ENCODE measurements at places on chromosomes 5 and 9. TPM values are rescaled to one million over a fixed set of nuclear protein-coding genes. Genes with fewer than 3 reads are reported as not detected.

Gene HNRNPAB
- 82.5 TPM for total RNA-seq

Gene IFNA2
- total RNA-seq = not detected

Gene ZNF483
- 1.6 TPM for total RNA-seq

Gene CCL21
- not detected for total RNA-seq

Gene OR13D1
- not detected for total RNA-seq

Gene TMEM232
- total RNA-seq = 1.5 TPM

Gene TEX48
- not detected for total RNA-seq

Gene CER1
- total RNA-seq = not detected

Gene PLAA
- 56.2 TPM for total RNA-seq

Gene KIAA0825
- 2.0 TPM for total RNA-seq

Gene HTR1A
- total RNA-seq = not detected

Gene SLC25A2
- 0.15 TPM for total RNA-seq

Gene ECM2
- total RNA-seq = 0.32 TPM

Gene PANK3
- total RNA-seq = 45.1 TPM

Gene SLC25A48
- total RNA-seq = not detected

Gene TAS2R1
- total RNA-seq = not detected

Gene TMEM245
- 56.4 TPM for total RNA-seq

Gene CA9
- 0.15 TPM for total RNA-seq

Gene IRX2
- total RNA-seq = not detected

Gene IRX1
- total RNA-seq = under 0.01 TPM

Gene SLCO6A1
- not detected for total RNA-seq

Gene NIM1K
- total RNA-seq = not detected

Gene ZNF618
- total RNA-seq = 10.7 TPM

Gene FCN2
- total RNA-seq = not detected

Gene CMYA5
- not detected for total RNA-seq

Gene PCDHGB1
- total RNA-seq = under 0.01 TPM

Gene TSSK1B
- total RNA-seq = not detected

Gene PCDHB14
- total RNA-seq = 0.61 TPM

Gene CDX1
- not detected for total RNA-seq

Gene LCN1
- not detected for total RNA-seq

Gene SPATA6L
- total RNA-seq = 0.61 TPM

Gene TRIP13
- total RNA-seq = 42.6 TPM

Gene INSL4
- not detected for total RNA-seq

Gene NUTM2F
- total RNA-seq = not detected

Gene NPR3
- total RNA-seq = 2.3 TPM

Gene TMEM8B
- total RNA-seq = under 0.01 TPM

Gene FAM81B
- not detected for total RNA-seq

Gene PRDM9
- total RNA-seq = not detected

Gene REEP2
- total RNA-seq = 1.4 TPM

Gene PCDHGB7
- total RNA-seq = 2.9 TPM

Gene IFNA13
- not detected for total RNA-seq

Gene GMCL2
- total RNA-seq = not detected

Gene FBLL1
- total RNA-seq = 0.30 TPM

Gene S1PR3
- total RNA-seq = 1.8 TPM

Gene STK32A
- not detected for total RNA-seq

Gene NTMT1
- 33.4 TPM for total RNA-seq

Gene PIP5KL1
- 0.91 TPM for total RNA-seq

Gene EDIL3
- 47.0 TPM for total RNA-seq

Gene TLE1
- 31.6 TPM for total RNA-seq

Gene CMBL
- total RNA-seq = 4.7 TPM

Gene P4HA2
- total RNA-seq = 90.0 TPM

Gene SEMA5A
- total RNA-seq = 0.32 TPM

Gene PCDHGA3
- total RNA-seq = 0.15 TPM

Gene CD274
- 17.9 TPM for total RNA-seq

Gene IFNK
- not detected for total RNA-seq

Gene FOXD1
- 0.30 TPM for total RNA-seq

Gene SH3PXD2B
- 15.9 TPM for total RNA-seq

Gene ALDH1A1
- total RNA-seq = 124 TPM

Gene BHMT2
- total RNA-seq = not detected
